GM12865 (cell line): ENCODE measurements at places on chromosomes 1 and 21.

- peak; percentile 49 for DNase-seq
Observed at GRCh38 chr21:16330082-16330907, 600.5 kb downstream of the USP25 start.

GRCh38 chr21:41232013-41232412 lies 64.1 kb downstream of the BACE2 start:
- DNase-seq: no peak

GRCh38 chr21:32380940-32381339 lies 11.9 kb downstream of the URB1 start:
- no peak for DNase-seq

DNA sequence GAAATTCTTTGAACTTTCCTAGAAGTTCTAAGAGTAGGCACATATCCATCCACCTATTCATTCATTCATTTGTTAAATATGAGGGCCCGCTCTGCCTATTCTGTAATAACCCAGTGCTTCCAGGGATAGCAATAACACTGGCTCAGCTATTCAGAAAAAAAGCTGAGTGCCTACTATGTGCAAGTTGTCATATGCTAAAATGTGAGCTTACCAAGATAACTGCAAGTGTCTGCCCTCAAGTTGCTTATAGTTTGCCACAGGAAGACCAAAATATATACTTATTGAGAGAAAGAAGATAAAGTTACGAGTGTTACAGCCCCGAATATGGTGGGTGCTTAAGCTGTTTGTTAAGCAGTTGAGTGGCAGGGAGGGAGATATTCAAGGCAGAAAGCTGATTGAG lies 39.6 kb downstream of the CD55 start:
- DNase-seq: no peak

DNA sequence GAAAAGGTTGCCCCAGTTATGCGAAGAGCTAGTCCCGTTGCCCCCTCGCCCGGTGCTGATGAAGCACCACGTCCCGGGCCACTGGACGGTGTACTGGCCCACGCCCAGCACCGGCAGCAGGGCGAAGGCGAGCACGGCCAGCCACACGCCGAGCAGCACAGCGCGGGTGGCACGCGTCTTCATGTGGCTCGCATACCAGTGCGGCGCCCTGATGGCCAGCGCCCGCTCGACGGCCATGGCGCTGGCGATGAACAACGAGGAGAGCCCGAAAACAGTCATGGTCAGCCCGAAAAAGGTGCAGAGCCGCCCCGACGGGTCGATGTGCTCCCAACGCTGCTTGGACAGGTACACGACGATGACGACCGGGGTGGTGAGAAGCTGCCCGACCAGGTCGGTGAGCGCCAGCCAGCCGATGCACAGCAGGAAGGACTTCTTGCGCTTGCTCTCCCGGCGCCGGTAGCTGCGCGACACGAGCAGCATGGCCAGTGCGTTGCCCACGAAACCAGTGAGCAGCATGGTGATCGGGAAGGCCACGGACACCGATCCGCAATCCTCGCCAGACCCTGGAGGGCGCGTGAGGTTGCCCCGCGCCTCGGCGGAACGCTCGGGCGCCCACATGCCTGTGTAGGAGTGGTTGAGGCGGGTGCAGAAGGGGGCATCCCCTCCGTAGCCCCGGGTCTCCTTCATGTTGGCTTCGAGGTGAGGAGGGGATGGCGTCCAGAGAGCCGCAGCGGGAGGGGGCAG lies 553 bp downstream of the PTGER3 start:
- DNase-seq: no peak

DNA sequence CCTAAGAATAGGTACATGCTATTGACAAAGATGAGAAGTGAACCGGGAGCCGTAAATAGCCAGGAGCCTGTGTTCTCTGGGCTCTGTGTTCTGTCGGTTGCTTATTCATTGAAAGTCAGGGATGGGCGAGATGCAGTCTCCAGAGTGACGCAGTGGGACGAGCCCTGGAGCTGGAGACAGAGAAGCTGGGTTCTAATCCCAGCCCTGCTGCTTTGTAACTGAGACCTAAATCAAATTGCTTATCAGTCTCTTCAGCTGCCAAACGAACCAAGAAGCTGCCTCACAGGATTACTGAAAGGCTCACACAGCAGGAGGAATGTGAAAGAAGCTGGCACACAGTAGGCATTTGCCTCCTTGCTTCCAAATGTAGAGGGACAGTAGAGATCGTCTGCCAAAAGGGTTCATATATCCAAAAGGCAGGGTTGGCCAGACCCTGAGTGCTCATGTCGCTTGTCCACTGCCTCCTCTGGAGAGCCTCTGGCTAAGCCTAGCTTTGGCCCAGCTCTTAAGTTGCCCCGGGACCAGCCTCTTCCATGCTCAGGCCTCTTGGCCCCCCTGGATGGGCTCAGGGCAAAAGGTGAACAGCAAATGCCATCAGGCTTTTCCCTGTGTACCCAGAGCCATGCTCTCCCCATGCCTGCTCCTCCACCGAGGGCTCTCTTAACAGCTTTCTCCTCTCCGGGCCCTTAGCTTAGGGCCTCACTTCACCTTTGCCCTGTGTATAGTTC lies 134.2 kb upstream of the IPO9 start:
- no peak for DNase-seq

- no peak for DNase-seq
Observed at GRCh38 chr1:78054559-78054958, 8.8 kb downstream of the GIPC2 start.

DNA sequence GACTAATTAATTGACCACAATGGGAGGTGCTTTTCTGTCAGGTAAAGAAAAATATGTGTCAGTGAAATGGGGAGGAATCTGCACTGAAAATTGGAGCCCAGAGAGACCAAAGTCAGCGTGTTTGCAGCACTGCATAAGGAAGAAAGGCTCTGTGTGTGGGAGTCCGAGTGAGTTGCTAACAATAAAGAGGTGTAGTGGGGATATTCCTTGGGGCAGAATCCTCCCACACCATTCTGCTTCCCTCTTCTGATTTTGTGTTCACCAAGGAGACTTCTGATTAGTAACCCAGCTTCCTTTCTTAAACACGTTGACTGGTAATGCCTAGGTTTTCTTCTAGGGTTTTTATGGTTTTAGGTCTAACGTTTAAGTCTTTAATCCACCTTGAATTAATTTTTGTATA lies 240.5 kb downstream of the RPS6KC1 start:
- DNase-seq: no peak

DNA sequence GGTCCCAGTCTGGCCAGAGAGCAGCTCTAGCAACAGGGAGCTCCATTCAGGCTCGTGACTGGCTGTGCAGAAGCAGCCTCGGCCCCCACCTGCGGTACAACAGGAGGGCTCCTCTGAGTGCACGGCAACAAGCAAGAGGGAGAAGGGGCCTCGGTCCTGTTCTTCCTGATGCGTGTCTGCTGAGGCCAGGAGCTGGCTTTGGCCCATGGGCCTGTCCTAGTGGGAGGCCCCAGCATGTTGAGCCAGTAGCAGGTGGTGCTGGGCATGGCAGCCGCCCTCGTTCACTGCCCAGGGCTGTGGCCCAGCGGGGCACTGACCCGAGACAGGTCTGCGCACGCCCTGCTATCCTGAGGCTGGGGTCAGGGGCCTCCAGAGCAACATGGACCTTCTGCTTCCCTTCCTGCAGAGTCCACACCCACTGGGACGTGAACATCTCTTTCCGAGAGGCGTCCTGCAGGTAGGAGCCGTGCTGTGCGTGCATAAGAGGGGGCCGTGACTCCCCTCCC lies 7.0 kb downstream of the SAMD11 start:
- DNase-seq: no peak

DNA sequence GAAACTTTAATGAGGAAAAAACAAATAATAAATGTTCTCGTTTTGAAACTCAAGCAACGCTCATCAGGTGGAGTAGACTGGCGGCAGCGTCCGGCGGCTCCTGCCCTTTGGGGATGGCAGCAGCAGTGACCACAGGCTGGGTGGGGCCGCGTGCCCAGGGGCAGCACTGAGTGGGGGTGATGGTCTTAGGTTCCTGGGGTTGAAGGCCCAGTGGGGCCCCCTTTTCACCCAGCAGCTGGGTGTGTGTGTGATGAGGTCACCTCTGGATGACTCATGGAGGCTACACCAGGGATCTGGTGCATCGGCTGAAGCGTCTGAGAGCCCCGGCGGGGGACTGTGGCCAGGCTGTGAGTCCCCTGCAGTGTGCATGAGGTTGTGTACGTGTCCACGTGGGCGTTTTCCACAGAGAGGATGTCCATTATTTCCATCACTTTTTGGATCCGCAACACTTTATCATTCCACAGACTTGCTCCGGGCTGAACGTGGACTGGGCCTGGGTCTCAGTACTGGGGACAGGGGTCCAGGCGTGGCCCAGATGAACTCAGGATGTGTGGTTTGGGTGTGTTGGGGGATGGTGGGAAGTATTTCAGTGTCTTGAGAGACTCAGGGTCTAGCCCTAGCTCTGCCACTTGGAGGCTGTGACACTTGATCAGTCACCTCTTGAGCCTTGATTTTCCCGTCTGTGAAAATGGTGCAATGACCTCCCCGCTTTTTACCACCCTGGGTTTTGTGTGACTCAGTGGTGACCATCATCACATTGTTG lies 25.6 kb downstream of the LDLRAP1 start:
- no peak for DNase-seq

- peak; percentile 18 for DNase-seq
Observed at GRCh38 chr21:45255381-45256020, 32.2 kb downstream of the POFUT2 start.

DNA sequence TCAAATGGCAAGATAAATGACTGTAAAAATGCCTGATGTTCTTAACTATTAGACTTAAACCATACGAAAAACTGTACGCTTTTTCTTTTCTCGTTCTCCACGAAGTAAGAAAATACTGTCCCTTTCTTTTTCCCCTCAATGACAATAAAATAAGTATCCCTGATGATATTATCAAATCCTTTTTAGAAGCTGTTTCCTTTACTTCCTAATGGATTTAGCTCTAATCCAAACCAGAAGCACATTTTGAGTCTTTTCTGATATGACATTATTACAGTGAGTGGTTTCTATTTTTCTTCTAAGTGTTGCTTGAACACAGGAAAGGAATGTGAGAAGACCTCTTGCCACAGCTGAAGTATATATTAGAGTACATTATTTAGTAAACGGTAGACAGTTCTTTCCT lies 32.4 kb downstream of the DNM3 start:
- no peak for DNase-seq

GRCh38 chr1:103761896-103762295 lies 12.2 kb downstream of the AMY1C start:
- no peak for DNase-seq

DNA sequence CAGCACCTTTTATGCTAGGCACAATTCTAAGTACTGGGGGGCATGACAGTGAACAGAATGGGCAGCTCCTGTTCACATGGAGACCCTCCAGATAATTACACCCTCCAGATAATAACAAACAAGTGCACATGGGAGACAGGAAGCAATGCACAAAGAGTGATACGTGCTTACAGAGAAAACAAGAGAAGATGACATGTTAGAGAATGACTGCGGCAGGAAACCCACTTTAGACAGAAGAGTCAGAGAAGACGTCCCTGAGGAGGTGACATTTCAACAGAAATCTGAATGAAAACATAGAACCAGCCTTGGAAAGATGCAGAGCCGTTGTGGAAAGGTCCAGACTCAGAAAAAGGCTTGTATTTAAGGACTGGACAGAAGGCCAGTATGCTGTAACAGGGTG lies 54.7 kb upstream of the ARTN start:
- DNase-seq: no peak

DNA sequence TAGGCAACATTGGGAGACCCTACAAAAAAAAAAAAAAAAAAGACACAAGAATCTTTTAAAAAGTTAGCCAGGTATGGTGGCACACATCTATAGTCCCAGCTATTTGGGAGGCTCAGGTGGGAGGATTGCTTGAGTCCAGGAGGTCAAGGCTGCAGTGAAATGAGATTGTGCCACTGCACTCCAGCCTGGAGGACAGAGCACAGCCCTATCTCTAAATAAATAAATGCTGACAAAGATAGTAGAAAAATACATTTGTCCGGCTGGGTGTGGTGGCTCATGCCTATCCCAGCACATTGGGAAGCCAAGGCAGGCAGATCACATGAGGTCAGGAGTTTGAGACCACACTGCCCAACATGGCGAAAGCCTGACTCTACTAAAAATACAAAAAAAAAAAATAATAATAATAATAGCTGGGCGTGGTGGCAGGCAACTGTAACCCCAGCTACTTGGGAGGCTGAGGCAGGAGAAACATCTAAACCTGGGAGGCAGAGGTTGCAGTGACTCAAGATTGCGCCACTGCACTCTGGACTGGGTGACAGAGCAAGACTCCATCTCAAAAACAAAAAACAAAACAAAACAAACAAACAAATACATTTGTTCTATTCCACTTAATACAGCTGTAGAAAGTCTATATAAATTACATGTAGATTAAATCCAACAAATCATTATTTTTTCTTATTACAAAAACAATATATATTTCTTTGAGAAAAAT lies 48.5 kb downstream of the PHACTR4 start:
- no peak for DNase-seq

DNA sequence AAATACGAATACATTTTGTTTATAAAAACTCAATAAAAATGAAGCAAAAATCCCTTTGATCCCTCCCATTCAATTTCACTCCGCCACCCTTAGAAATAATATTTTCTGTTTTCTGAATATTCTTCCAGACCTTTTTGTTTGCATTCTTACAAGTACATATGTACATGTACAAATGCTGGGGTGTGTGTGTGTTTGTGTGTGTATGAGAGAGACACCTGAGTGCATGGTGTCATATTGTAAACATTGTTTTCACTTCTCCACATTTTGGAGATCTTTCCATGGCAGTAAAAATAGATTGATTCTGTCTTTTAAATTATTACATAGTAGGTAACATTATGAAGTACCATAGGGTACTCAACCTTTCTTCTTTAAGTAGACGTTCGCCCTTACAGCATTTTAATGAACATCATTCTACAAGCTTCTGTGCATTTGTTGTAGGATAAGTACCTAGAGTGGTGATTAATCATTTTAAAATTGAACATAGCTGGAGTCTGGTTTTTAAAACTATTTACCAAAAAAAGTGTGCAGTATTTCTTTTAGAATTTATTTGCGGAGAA lies 1.3 kb upstream of the MPC2 start:
- DNase-seq: no peak

DNA sequence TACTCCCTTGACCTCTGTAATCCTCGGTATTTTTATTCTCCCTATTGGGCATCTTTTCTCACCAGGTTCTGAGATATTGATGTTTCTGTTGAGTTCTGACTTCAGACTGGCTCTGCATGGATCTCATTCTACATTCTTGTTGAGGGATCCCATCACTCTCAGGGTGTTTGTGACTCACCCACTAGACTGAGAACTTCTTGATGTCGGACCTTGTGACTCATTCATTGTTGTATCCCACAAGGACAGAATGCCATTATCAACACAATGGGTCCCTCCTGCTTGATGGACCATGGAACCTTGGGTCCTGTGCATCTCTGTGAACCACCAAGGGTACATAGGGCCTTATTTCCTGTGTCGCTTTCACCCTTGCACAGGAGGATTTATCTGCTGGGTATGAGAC lies 174.1 kb downstream of the PBX1 start:
- no peak for DNase-seq

- no peak for DNase-seq
Observed at GRCh38 chr1:202199040-202199889, 5.7 kb downstream of the LGR6 start.

DNA sequence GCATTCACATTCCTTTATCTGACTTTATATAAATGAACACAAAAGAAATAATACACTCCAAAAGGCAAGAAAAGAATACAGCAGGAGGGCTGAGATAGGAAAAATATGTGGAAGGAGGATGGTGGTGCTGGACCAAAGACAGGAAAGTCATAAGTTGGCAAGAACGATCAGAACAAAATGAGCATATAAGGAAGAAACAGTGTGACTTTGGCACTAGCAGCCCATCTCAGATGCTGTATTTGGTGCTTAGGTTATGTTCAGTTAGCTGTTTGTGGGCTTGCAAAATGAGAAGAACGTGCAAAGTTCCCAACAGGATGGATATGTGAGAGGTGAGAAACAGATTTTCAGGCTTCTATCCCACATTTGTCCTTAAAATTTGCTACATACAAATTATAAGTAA lies 719.8 kb upstream of the ADGRL4 start:
- no peak for DNase-seq
